NCI-H146 (cell line): ENCODE measurements at places on chromosomes 7 and 10.

GRCh38 chr10:132541601-132542011 is 4.0 kb downstream of the INPP5A start:
- DNase-seq: peak; percentile 46

GRCh38 chr7:151893405-151893923 is 16.5 kb upstream of the PRKAG2 start:
- no peak for DNase-seq

DNA sequence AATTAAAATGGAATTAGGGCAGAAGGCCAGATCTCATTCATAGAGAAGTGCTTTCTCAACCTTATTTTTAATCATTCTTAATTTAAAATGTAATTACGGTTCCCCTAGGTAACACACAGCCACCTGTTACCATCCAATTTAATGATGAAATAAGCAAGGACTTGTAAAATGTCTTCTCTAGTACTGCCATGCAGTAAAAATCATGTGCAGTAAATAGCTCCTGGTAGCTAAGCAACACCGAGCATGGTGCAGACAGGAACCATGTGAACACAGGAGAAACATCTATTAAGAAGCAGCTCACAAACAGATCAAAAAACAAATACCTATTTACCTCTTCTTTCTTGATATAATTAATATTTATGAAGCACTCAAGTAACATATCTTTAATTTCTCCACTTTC is 15.1 kb downstream of the NCAPG2 start:
- no peak for DNase-seq

- DNase-seq: peak; percentile 62
Observed at GRCh38 chr10:49539320-49539885, 482 bp upstream of the ERCC6 start.

GRCh38 chr7:79988653-79989052 is 146.0 kb upstream of the GNAI1 start:
- DNase-seq: no peak

DNA sequence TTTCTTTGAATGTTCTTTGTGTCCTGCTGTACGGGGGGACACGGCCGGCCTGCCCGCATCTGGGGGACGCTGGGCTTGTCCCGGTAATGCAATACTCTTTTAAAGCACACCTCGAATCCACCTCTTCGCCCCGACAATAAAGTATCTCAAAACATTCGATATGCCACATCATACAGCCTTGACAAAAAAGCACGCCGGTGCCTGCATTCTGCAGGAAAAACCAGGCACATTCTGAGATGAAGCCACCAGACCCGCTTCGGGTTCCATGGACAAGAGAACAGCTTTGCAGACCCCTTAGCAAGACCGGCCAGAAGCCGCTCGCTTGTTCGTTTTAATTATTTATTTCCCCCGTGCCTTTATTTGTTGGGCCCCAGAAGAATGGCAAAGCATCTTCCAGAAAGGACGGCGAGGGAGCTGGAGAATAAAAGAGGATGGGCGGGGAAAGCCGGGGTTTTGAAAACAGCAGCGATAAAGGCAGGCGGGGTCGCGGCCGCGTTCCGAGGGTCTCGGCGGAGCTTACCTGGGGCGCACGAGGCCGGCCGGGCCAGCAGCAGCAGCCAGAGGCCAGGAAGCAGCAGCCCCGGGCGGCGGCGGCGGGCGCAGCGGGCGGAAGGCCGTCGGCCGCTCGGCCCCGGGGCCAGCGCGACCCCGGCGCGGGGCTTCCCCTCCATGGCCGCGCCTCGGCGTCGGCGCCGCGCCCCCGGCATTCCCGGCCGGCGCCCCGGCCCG is 462 bp downstream of the KIAA1549 start:
- peak; percentile 66 for DNase-seq

GRCh38 chr7:76062254-76062653 is 14.3 kb downstream of the MDH2 start:
- DNase-seq: no peak

GRCh38 chr7:16409777-16410176 is 11.6 kb downstream of the CRPPA start:
- no peak for DNase-seq

DNA sequence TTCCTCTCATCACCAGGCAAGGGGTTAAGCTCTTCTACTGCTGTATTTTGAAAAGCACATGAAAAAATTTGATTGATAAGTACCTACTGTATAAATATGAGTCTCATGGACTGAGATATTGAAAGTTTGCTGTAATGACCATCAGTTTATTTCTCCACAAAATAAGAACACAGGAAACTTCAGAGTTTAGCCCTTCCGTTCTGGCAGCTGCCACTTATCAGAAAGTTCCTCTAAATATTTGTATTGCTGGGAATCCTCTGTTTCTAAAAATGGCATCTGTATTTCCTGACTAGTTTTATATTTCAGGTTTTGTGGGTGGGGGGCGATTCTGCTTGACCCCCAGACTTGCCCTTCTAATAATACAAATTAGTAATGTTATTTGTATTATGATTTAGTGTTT is 92.0 kb downstream of the LYZL2 start:
- DNase-seq: no peak

DNA sequence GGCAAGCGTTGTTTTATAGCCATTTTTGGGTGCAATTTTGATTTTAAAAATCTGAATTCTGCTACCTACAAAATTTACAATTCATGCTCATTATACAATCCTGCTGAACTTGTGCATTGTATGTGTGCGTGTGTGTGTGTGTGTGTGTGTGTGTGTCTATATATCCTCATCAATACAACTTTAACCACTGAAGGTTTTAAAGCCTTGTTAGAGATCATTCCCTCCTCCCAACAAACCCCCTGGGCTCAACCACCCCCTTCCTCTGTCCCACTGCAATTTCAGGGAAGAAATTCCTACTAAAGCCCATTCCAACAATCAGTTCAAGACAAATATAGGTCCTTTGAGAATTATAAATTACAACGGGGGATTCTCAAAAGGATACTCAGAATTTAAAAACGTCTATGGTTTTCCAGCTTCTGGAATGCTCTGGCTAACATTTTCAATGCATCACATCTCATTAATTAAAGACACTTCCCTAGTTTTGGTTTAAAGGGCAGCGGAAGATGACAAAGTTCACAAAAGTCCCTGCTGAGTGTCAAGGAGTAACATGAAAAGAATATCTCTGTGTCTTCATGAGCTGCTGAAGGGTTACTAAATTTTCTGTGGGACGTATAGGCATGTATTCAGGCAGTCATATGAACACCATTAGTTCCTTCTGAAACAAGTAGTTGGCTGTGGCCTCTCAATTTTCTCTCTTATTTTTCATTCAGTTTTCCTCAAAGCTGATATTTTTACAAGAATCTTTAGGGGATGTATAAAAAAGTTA is 889 bp upstream of the SEMA3A start:
- no peak for DNase-seq

- DNase-seq: no peak
Observed at GRCh38 chr7:85489498-85489897, 302.6 kb upstream of the SEMA3D start.

GRCh38 chr10:79396520-79396919 is 48.9 kb downstream of the ZCCHC24 start:
- no peak for DNase-seq

DNA sequence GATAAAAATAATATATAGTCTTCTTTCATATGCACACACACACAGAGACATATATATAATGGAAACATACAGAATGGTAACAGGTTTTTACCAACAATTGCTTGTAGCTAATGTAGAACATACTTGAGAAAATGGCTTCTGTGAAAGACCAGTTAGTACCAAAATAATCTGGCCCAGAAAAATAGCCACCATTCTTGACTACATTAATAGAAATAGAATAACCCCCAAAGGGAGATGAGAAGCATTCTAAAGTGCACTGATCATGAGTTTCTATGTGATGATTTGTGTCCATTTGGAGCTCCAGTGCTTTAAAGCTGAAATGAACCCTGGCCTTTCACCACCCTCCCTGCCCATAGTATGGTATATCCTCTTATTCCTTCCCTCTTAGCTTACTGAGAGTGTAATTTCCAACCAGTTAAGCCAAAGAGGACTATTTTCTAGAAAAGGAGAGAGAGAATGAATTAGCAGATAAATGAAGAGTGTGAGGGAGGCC is 22.9 kb upstream of the IFIT2 start:
- DNase-seq: no peak

DNA sequence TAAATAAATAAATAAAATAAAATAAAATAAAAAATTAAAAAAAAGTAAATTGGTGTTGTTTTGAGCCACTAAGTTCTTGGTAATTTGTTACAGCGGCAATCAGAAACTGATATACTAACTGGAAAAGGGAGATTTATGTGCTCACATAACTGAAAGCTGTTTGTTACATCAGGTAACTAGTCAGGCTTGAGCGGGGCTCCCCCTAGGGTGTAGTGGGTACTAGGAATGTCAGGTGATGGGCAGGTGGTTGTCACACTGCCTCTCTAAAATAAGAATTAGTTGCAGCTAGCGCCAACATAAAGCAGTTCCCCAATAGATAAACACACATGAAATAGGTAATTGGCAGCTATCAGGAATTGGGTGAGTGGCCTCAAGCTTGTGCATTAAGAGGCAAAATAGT is 1336.9 kb downstream of the XPNPEP1 start:
- DNase-seq: no peak

DNA sequence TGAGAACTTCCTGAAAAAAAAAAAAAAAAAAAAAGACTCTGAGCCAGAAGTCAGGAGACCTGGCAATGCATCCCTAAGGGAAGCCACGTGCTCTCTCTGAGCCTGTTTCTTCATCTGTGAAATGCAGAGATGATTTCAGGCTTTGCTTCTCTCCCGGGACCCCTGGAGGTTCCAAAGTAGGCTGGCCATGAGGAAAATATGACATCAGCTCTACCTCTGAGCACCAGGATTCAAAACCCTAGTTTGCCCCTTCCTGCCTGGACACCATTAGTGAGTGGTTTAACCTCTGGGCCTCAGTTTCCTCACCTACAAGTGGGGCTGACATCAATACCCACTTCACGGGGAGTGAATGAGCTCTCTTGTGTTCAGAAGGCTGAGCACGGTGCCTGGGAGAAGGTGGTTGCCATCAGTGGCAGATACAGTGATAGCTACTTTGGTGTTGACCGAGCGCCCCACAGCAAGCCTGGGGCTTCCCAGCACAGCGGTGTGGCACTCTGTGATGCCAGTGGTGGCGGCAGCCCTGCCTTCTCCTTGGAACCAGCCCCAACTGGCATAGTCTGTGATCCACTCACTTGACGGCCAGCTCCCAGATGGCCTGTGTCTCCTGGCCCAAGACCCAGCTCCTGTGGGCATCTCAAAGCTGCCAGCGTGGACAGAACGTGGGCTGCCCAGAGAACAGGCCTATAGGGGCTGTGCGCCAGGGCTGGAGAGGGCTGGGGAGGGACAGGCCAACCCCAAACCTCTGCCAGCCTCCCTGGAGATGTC is 153.1 kb upstream of the UNC5B start:
- no peak for DNase-seq

GRCh38 chr10:75211007-75211691 is 553 bp downstream of the VDAC2 start:
- peak; percentile 44 for DNase-seq

DNA sequence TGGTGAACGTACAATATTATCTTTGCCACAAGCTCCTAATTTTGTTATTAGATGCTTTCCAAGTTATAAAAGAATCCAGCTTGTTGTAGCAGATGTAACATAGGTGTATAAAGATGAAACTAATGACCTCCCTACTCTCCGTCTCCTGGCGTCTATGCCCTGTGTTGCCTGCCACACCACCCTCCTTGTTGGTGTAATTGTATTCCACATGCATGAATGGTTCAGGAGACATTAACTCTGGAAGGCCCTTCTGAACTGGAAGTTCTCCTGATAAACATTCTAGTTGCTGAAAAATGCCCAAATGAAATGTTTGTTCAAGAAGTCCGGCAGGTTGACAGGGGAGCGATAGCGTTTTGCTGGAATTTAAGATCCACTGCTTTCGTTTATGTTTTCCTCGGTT is 53.9 kb upstream of the SEPHS1 start:
- no peak for DNase-seq

GRCh38 chr7:122885583-122886356 is 490 bp downstream of the CADPS2 start:
- peak; percentile 56 for DNase-seq

DNA sequence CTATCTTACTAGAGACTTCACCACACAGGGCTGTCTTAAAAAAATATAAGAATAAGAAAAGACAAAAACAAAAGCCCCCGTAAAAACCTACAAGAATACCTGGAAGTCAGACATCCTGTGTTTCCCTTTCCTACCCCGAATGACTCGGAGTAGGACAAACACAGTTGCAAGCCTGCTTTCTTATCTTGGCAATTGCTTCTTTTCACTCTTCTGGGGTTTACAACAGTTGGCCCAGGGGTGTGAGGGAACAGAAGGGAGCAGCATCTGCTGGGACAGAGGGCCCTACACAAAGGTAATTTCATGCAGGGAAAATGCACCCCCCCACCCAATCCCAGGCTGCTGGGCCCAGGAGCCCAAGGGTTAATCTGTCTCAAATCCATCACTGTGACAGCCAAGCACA is 220.6 kb downstream of the ARHGAP12 start:
- DNase-seq: no peak

DNA sequence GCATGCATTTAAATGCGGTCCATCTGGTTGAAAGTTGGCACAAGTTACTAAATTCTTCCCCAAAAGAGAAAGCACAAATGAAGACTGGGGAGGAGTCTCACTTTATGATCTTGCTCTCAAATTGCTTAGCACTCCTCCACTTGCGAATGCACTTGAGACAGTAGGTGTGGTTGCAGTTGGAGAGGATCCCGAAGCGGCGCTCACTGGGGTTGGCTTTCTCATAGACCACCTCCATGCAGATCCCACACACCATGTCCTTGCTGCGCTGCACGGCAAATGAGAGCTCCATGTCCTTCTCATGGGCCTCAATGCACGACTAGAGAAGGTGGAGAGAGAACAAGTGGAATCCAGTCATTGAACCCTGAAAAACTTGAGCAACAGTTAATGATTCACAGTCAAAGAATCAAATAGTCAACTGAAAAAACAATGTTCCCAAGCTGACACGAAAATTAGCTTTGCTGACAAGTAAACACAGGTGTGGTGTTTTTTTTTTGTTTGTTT is 22.7 kb downstream of the MKRN1 start:
- no peak for DNase-seq

DNA sequence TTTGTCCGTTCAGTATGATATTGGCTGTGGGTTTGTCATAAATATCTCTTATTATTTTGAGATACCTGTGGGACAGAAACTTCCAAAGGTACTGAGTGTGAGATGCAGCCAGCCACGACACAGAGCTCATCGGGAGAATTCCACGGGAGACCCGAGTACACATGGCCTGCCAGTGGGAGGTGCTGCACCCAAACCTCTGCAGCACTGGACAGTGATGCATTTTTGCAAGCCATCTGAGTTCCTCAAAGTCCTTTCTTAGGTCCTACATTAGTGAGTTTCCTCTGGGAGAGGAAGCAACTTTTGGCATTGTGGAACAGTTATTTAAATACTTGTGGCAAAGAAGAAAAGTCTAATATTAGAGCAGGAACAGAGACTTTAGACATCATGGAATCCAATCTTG is 77.5 kb downstream of the ARID5B start:
- DNase-seq: no peak

- DNase-seq: no peak
Observed at GRCh38 chr7:106984034-106984433, 60.5 kb upstream of the PRKAR2B start.
